ENCODE measurements at places on chromosomes 4 and X.

DNA sequence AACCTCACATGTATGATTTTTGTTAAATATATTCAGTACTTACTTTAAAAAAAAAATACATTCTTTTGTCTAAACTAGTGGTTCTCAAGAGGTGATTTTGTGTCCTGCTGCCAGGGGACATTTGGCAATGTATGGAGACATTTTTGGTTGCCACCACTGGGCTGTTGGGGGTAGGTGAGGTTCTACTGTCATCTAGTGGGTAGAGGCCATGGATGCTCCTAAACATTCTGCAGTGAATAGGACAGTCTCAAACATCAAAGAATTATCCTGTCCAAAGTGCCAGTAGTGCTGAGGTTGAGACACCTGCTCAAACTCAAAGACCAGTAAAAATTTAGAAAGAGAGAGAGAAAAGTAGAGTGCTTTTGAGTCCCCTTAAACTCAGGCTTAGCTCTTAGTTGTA lies 32.9 kb upstream of the PGM2 start:
- DNase-seq: no peak

GRCh38 chr4:24924309-24924781 lies 11.5 kb upstream of the CCDC149 start:
- DNase-seq: no peak

GRCh38 chrX:110373310-110373709 lies 14.7 kb downstream of the RTL9 start:
- no peak for DNase-seq

DNA sequence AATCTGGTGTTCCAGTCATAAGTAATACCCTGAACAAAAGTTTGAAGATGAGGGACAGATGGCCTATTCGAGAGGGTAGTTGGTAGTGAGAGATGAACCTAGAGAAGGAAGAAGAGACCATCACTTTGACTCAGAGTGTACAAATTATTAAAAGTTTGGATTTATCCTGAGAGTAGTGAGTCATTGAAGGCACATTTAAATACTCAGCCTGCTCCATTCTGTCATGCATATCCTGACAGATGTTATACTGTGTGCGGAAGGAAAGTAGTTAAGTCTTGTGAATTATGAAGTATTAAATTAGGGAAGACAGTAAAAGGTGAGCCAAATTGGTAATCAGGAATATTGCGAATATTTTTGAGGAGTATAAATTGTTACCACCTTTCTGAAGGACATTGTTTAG lies 93.1 kb downstream of the KLHL34 start:
- DNase-seq: no peak

DNA sequence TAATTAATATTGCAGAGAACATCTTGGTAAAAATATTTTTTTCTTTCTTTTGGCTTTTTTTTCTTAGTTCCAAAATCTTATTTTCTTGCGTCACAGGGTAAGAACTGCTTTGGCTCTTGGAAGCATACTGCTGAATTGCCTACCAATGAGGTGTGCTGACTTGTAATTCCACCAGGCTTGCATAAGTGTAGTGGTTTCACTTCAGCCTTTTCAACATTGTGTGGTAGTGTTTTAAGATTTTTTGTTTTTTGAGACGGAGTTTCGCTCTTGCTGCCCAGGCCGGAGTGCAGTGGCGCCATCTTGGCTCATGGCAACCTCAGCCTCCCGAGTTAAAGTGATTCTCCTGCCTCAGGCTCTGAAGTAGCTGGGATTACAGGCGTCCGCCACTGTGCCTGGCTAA lies 42.4 kb downstream of the N4BP2 start:
- DNase-seq: no peak

GRCh38 chr4:142416121-142416520 lies 430.0 kb downstream of the INPP4B start:
- DNase-seq: no peak

DNA sequence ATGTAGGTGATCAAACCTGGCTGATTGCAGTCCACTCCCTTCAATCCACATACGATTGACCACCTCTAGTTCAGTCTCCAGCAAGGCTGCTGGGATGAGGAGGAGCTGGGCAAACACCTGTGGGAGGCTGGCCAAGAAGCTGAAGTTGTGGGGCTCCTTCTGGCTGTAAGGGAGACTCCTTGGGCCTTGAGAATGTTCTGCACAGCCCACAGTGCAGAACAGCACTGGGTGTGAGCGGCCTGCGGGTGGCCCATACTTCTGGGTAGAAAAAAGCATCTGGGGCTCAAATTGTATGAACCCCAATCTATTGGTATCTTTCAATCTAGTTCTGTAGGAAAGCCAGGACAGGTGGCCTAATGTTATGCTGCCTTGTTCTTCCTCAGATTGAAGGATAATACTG lies 1608.8 kb upstream of the PCDH10 start:
- no peak for DNase-seq

DNA sequence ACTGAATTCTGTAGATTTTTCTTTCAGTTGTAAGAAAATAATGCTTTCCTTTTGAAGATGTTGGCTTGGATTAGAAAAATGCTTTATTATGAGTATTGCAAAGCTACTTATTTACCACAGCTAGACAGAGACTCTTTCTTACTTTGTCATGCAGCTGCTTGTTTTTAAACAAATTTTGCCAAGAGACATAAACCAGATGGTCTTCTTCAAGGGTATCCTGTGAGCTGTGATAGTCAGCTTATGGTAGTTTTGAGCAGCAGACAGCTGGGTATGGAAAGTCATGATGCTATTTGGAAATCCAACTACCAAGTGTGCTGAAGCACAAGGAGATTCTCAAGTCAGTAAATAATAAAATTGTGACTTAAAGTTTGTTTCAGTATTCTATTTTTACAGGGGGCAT lies 941.5 kb downstream of the DMD start:
- DNase-seq: no peak

DNA sequence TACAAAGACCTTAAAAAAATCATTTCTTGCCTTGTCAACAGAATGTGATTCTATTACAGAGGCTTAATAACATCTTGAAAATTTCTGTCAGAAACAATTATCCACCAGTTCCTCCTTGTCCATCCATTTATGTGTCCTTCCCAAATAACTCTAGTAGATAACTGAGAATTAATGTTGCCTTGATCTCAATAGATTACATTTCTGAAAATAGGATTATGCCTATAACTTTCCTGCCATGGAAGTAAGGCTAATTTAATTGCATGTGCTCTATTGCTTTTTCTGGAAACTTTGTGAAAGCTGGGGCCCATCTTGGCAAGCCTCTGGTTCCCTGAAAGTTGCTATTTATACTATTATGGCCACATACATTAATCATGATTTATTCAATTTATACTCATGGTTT lies 76.2 kb upstream of the UNC5C start:
- DNase-seq: no peak

Data from central memory CD8-positive, alpha-beta T cell (primary cell).